ENCODE measurements at places on chromosomes 5 and 9.

GRCh38 chr9:98095401-98095800 lies 23.6 kb downstream of the TRIM14 start:
- no peak for DNase-seq

DNA sequence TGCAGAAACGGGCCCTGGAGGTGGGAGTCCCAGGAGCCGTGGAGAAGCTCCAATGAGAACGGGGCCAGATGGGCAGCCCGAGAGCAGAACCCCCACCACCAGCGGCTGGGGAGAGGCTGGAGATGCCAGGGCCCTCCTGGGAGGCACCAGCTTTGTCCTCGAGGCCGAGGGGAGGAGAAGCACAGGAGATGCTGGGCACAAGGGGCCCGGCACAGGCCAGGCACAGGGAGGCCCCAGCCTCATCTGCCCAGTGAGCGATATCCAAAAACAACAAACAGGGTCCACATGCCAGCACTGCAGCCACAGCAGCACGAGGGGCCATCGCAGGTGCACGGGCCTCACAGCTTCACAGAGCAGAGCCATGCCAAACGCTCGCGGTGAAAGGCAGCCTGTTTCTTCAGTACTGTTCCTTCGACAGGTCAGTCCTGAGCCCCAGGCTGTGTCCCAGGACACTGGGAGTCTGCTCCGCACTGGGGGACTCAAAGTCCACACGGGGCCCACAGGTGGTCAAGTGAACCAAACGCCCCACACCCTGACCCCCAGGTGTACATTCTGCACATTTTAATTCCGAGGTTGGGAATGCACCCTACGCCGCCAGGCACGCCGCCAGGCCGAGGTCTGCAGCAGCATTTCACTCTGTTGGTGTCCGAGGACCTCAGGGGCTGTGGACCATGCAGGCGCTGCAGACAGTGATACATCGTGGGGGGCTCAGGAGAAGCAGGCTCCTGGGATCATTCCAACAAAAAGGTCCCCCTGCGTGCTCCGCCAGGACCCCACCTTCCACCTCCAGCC lies 9.5 kb downstream of the LPCAT1 start:
- DNase-seq = no peak

GRCh38 chr5:121019734-121020133 lies 555.6 kb downstream of the PRR16 start:
- no peak for DNase-seq

- DNase-seq = no peak
These were observed 65.9 kb downstream of the NSG2 start for GRCh38 chr5:174111287-174111973.

GRCh38 chr5:178201927-178202235 lies 2.5 kb upstream of the HNRNPAB start:
- peak; percentile 33 for DNase-seq

Measured in AG08395 (cell line).